Kidney glomerular epithelial cell (primary cell): ENCODE measurements at places on chromosomes 16 and 17.

DNA sequence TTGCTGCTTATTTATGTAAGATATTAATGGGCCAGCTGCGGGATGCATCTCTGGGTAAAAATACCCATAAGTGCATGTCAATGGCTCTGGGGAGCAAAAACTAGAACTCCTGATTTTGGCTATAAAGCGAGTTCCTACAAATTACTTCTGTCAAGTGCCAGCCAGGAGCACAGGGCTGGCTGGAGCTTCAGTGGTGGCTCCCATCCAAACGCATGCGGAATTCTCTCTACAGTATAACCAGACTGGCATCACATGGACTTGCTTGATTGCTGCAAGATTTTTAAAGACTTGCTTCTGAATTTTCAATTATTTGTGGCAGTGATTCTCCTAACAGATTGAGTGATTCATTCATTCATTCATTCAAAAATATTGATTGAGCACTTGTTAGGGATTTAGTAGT, 260.9 kb downstream of the PHKB start:
- DNase-seq = no peak

DNA sequence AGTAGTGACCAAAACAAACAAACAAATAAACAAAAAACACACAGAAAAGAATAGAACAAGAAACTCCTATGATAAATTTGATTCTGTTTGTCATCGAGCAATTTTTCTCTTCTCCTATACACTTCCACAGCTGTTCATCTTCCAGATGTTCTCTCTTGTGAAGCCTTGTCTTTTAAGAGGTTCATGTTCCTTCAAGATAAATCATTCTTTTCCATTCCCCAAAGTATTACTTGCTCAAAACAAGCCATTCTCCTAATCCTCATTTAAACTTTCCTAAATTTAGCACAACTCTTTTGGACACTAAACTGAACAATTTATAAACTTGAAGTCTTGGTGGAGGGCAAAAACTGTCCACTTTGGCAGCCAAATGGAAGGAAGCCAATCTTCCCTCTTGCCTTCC, 103.3 kb downstream of the ABCA8 start:
- no peak for DNase-seq

- DNase-seq = no peak
These were observed 227.5 kb upstream of the ZFHX3 start for GRCh38 chr16:73275448-73275847.

DNA sequence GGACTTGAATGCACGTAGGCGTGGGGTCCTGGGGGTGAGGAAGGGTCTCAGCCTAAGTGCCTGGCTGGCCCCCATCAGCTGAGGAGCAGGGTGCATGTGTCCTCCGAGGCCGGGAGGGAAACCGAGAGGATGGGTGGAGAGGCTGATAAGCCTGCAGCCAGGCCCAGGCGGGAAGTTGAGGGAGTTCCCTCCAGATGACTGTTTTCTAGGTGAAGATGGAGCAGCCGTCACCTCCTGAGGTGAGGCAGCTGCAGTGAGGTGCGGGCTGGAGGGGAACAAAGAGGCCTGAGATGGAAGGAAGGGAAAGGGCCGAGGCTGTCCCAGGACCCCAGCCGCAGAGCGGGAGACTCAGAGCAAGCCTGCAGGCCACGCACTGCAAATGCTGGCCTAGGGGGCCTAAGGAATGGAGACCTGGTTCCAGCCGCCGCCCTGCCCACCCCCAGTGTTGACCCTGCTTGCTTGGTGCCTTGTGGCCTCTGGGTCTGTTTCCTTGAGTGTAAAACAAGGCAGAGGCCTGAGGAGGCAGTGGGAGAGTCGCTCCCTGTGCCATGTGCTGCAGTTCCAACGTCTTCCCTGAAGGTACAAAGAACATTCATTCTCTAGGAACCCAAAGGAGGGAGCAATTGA, 3.0 kb downstream of the PECAM1 start:
- no peak for DNase-seq

- no peak for DNase-seq
These were observed 654 bp downstream of the WFDC1 start for GRCh38 chr16:84295203-84295860.

DNA sequence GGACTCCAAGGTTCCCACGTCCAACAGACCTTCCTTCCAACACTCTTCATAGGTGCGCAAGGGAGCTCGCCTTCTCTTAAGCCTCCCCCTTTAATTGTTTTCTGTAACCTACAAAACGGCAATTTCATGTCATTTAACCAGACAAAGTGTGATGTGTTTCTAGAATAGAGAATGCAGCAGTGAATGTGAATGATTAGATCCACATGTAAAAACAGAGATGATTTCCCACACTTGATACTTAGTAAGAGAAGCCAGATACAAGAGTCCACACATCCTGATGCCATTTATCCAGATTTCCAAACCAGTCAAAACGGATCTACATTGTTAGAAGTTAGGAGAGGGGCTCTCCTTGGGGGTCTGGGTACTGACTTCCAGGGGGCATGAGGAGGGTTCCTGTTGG, 89.3 kb downstream of the IRF8 start:
- no peak for DNase-seq

DNA sequence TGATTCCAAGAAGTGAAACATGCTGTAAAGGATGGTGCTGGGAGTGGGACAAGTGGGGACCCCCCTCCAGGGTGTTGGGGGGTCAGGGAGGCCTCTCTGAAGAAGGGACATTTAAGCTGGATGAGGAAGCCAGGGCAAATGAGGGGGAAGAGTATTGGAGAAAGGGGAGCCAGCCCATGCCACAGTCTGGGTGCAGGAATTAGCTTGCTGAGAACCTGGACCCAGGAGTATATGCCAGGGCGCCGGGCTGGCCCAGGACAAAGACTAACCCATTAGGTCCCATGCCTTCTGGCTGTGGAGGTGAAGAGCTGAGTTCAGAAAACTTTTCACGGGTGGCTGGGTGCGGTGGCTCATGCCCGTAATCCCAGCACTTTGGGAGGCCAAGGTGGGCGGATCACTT, 45.6 kb upstream of the PIK3R6 start:
- no peak for DNase-seq

- DNase-seq = no peak
These were observed 13.5 kb downstream of the SPECC1 start for GRCh38 chr17:20022701-20023100.

DNA sequence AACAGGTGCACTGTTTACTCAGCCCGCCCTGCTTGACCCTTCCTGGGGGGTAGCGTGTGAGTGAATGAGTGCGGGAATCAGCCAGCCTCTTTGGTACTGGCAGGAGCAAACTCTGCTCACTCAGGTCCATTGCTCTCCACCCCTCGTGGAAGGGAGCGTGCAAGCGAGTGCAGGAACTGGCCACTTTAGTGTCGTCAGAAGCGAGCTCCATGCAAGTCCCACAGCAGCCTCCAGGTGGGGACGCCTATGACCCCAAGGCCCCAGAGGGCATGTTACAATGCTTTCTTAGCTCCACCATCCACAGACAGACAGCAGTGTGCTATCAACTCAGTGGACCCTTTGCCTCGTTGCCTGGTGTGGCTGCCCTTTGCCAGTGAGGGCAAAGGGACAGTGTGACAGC, 1025.1 kb upstream of the CDH8 start:
- DNase-seq = no peak

GRCh38 chr17:74567397-74567796, at the start of gene CD300H:
CD300H (minus strand) TSS chr17:74567509.
- no peak for DNase-seq

DNA sequence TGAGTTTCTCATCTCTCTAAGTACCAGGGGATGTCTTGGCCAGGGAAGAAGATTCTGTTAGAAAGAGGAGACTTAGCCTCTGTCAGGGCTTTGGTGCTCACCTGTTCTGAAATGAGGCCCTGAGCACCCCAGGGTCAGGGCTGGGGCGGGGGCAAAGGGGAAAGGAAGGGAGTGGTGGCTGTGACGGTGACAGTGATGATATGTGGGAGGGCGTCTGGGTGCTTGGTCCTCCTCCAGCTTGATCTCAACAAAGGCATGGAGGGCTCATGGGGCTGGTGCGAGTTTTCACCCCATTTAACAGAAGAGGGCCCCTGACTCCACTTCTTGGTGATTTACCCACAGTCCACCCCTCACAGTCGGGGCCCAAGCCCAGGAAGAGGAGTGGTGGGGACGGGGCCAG, 15.1 kb downstream of the SOX8 start:
- DNase-seq = no peak

DNA sequence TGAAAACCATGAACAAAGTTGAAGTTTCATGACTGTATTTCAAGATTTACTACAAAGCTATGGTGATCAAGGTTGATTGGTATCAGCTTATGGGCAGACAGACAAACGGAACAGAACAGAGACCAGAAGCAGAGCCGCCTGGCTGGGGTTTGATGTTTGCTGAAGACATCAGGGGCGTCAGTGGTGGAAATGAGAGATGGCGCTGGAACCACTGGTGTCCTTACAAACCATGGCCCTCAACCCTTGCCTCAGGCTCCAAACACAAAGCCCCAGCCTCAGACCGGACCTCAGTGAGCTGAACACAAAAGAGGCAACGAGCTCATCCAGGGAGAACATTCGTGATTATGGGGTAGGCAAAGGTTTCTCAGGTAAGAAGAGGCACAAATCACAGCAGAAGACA, 113.0 kb upstream of the METRNL start:
- DNase-seq = no peak

DNA sequence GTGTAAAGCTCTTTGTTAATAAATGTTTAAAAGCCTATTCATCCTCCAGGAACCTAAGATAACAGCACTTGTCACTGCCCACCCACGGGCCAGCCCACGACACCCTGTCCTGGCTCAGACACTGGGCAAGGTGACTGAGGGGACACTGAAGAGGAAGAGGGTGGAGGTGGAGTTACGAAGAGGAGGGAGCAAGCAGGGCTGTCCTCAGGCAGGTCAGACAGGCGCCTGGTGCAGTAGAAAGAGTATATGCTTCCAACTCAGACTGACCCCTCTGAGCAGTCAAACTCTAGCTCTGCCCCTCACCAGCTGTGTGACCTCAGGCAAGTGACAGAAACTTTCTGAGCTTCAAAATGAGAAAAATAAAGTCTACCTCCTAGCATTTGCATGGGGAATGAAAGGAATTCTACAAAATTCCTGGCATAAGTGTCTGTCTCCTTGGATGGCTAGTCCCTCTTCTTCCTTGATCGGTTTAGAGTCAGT, 22.8 kb downstream of the TEX2 start:
- no peak for DNase-seq

DNA sequence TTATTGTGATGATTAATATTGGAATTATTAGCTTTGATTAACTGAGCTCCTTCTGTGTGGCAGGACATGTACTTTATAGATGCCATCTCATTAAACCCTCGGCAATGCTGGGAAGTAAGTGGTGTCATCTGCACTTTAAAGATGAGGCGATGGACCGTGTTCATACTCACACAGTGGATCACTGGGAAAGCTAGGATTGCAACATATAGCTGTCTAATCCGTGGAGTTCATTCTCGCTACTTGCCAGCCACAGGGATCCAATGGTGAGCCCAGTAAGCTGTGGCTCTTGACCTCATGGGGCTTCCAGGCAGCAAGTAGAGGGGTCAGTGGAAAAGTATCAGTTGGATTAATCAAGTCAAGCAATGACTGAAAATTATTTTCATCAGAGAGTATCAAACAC, 587.9 kb downstream of the CDH13 start:
- no peak for DNase-seq

- no peak for DNase-seq
These were observed 530.1 kb downstream of the KCNJ2 start for GRCh38 chr17:70699408-70699807.

- peak; percentile 95 for DNase-seq
These were observed 24.7 kb downstream of the IL21R start for GRCh38 chr16:27426423-27427408.

DNA sequence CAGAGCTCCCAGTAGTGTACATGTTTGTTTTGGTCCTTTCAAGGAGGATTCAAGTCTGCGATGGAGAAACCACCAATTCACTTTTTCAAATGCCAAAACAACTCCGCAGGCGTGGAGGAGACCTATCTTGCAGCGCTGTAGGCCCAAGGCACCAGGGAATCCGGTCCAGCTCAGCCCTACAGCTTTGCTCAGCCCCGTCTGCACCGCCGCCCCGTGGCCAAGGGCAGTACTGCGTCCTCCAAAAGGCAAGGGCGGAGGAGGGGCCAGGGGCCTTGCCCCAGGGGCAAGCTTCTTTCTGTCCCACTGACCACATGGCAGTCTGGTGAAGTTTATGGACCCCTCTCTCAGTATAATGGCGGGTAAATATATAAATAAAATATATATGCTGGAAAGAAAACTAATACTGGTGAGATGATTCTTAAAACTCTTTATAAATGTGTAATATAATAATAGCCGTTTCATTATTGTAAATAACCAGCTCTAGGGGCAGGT, 709 bp upstream of the CD300LG start:
- DNase-seq = peak; percentile 70

DNA sequence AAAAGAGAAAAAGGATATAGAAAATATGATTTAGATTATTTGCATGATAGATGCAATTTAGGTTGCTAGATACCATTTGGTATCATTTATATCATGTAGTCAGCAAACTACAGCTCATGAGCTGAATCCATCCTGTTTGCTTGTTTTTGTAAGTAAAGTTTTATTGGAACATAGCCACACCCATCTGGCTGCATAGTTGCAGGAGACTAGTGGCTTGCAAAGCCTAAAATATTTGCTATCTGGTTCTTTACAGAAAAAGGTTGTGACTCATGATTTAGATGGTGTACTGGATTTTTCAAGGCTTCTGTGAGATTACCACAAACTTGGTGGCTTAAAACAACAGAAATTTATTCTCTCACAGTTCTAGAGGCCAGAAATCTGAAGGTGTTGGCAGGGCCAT, 49.9 kb downstream of the MAP2K4 start:
- DNase-seq = no peak

- no peak for DNase-seq
These were observed 13.3 kb downstream of the GSE1 start for GRCh38 chr16:85626191-85626981.

GRCh38 chr17:56679777-56680422, 86.4 kb downstream of the NOG start:
- no peak for DNase-seq

DNA sequence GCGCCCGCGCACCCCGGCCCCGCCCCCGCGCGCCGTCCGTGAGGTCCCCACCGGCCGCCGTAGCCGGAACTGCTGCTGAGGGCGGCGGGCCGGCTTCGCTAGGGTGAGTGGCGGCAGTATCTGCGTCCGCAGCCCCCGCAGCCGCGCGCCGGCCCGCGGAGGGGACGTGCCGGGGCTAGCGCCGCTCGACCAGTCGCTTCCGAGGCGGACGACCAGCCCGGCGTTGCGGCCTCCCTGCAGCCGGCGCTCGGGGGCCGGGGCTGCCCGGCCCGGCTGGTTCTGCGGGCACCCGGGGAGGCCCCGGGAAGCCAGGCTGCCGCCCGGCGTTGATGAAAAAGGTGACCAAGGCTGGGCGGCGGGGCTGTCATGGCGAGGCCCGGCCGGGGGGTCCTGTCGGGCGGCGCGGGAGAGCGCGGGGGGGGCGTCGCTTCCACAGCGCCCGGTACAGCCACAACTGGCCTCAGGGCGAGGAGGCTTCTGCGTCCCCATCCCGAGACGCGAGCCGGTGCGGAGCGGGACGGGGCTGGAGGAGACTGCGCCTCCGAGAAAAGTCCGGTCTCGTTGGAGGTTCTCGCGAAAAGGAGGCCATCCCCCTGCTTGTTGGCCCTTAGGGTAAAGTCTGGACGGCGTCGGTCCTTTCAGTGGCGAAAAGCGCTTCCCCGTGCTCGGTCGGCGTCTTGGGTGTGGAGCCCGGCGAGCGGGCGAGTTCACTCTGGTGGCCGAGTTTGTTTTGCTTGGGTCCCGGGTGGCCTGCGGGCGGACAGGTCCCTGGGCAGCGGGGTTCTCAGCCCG, at the start of gene CRAMP1:
CRAMP1 (plus strand) TSS at position 41 of the 792 bp plus-strand sequence. CDS start 2,280 bp downstream, outside the sequence.
- no peak for DNase-seq
